Esophagus squamous epithelium (tissue), 5 donors: ENCODE measurements at places on chromosomes 2 and 18.
A peak's percentile ranks its signal among the peaks of the same experiment; 100 is the strongest.

- DNase-seq, result no peak
Measured at GRCh38 chr2:181679544-181679979, 755 bp downstream of the NEUROD1 start.

- DNase-seq, result no peak
Measured at GRCh38 chr2:68931149-68931711, 21.5 kb downstream of the GKN2 start.

DNA sequence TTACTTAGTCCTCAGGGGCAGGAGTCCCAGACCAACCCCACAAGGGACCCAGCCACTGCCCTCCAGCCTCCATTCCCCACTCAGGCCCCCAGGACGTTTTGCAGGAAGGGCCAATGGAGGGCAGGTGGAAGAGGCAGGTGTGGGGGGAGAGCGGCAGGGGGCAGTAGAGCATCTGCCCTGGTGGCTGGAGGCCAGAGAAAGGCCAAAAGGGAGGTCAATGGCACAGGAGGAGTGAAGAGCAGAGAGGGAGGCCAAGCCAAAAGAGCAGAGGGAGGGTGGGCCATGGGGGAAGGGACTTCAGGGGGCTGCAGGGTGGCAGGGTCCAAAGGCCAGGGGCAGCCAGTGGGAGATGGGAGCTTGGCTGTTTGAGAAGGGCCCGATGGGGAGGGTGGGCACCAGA is 17.3 kb upstream of the GPR55 start:
- DNase-seq, result no peak

DNA sequence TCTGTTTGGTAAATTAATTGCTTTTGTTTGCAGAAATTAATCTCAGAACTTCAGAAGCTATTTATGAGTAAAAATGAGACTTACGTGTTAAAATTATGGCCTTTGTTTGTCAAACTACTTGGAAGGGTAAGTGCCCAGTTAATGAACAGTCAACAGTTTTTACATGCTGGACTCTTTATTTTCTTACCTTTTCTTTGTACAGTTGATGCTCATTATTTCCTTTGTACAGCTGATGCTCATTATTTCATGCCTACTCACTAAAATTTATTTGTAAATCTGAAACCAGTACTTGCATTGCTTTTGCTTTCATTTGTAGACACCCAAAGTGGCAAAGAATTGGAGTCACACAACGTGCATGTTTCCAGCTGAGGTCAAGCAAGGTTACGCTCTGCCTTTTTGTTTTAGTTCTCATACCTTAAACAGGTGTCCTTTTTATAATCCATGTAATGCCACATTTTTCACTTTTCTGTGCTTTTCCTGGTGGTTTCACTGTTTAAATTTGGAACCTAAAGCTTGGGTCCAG is 13.3 kb downstream of the RIF1 start:
- DNase-seq, result no peak

GRCh38 chr2:189337656-189338055 is 103.6 kb upstream of the WDR75 start:
- DNase-seq, result no peak

DNA sequence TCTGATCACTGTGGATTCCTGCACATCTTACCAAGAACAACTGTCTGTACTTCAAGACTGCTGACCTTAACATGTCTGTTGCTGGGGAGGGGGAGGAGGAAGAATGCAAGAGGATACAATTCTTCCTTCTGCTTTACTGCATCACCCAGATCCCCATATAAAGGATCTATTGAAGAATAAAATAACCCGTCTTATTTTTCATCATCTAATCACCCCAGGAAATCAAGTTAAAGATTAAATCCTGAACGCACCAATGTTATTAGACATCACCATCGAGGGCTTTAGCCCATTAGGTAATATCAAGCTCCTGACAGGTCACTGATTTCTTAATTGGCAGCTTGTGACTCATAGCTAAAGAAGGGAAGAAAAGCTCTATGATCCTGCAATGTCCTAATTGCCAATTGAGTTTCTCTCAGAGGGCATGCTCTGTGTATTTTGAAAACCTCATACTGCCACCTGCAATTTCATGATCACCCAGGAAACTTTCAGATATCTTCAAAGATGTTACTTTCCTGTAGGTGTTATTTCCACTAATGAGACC is 75.4 kb upstream of the KCNE4 start:
- DNase-seq, result no peak

DNA sequence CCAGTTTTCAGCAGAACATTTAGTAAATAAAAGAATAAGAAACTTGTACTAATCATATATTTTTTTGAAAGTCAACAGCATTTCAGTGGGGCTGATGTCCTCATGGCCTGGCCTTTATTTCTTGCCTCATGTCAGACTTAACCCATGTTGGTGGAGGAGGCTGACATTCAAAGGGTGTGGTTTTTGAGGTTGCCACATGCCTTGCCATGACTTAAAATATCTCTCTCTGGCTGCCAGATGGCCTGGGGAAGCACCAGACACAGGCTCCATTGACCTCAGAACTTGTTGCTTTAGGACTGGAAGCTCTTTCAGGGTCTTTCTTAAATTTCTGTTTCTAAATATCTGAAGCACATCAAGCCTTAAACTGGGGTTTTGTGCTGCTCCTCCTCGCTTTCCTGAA is 32.5 kb upstream of the CD28 start:
- DNase-seq, result no peak

DNA sequence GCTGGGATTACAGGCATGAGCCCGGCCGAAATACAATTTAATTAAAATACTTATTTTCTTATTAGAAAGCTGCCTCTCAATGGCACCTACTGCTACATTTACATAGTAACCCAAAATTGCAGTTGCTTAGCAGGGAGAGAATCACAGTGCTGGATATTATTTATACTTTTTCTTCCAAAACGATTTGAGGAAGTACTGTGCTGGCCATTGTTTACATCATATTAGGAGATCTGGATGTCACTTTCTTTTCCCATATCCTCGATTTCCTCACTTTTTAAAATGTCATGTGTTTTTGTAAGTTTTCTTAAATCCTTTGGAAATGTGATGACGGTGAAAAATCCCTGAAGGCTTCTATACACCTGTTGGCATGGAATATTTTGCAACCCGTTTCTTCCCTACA is 3.4 kb upstream of the SP3 start:
- no peak for DNase-seq

DNA sequence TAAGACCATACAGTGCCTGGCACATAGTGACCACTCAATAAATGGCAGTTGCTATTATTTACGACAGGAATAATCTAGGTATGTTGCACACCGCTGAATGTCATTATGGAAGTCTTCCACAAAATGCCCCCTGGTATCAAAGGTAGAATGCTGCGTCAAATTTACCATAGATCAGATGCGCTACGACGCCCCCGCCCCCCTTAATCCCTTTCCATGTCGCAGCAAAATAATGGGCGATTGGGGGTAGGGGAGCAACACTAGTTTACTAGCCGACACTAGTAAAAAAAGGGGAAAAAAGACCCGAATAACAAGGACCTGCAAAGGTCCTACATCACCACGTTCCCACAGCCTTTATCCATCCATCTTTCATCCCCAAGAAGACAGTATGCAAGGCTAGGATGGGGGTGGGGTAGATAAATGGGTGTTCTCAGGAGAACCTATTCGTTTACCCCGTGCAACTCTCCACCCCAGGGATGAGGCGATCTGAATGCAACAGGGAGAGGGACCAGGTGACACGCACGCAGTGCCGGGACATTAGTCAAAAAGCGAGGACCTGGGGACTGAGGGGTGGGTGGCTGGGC is 455 bp downstream of the PREPL start:
- no peak for DNase-seq

DNA sequence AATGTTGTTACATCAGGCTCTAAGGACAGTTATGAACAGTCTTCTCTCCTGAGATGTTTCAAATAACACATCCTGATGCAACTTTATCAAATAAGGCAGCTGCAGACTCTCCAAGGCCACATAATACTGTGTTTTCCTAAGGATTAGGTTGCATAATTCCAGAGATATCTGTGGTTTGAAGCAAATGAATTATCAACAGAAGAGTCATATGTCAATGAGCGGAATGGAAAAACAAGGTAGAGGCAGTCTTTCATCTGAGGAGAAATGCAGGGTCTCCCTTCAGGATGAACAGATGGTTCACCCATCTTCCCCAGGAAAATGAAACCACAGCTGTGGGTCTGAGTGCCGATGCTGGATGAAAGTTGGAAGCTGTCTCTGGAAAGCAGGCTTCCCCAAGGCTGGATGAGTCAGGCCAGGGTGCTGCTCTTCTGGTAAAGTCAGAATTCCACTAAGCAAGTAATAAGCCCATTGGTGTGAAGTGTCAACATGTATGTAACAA is 22.2 kb downstream of the LYG1 start:
- no peak for DNase-seq

- DNase-seq, result no peak
Measured at GRCh38 chr18:7749510-7749981, 182.4 kb downstream of the PTPRM start.

DNA sequence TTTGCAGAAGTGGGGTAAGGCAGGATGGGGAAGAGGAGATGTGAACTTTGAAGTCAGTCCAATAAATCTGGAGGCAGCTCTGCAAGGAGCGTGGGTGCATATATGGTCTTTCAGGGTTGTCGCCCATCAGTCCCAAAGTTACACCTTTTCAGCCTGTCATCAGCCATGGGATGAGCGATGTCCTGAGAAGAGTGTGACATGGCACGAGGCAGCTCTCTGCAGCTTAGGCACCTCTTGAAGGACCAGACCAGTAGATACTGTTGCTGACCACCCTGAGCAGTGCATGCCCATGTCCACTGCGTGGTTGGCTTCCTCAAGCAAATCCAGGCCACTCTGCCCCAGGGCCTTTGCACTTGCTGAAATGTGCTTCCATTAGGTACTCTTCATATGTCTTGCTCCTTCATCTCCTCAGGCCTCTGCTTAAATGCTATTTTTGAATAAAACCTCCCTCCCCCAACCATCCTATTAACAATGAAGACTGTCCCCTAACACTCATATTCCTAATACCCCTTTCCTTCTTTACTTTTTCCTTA is 171.7 kb downstream of the ACTR3 start:
- DNase-seq, result no peak

- no peak for DNase-seq
Measured at GRCh38 chr18:60684843-60685513, 312.4 kb upstream of the MC4R start.

DNA sequence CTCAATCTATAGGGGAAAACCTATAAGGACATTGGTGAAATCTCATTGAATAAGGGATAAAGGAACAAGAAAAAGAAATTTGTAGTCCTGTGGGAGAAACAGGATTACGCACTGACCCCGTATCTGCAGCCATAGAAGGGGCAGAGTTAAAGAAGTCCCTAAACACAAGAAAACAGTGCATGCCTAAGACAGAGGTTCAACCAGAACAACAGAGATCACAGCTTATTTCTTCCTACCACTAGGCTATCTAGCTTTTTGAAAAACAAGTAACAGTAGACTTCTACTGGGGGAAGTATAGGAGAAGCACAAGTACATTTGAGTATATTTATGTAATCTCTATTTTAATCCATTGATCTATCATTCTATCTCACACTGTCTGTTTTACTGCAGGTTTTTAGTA is 485.2 kb upstream of the REG3G start:
- DNase-seq, result no peak

DNA sequence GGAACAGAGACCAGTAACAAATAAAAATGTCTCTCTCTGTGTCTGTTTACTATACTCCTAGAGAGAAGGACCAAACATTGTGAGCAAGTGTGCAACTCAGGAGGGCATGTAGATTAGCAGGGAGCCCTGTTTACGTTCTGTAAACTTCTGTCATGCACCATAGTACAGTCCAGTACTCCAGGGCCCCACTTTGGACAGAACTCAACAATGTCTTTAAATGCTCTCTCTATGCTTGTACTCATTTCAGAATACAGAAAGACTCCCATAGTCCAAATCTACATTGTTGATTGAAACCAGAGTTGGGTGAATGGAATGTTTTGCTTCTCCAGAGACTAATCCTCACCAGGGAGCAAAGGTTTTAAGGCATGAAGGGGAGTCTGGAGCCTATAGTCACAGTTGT is 934.8 kb downstream of the NRXN1 start:
- DNase-seq, result no peak

DNA sequence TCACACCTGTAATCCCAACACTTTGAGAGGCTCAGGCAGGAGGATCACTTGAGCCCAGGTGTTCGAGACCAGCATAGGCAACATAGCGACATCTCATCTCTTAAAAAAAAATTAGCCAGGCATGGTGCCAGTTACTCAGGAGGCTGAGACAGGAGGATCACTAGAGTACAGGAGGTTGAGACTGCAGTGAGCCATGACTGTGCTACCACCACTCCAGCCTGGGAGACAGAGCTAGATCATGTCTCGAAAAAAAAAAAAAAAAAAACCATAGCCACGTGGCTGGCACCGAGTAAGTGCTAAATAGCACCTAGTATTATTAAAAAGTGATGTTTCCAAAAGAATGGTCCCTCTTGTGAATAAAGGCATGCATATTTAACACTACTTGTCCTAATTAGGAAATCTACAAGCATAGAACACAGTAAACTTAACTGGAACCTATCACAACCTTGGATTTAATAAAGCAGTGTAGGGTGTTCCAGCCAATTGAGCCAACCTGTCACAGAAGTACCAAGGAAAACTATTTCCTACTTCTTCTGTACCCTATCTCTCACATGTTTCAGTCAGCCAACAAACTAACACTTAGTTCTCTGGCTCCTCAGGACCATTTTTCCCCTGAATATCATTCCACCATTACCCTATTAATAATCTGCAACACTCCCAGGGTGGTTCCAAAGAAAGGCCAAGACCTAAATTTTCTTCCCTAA is 8.8 kb downstream of the RAB1A start:
- DNase-seq, result no peak

GRCh38 chr2:197102231-197102630 is 175.7 kb upstream of the PGAP1 start:
- DNase-seq, result no peak

- DNase-seq, result no peak
Measured at GRCh38 chr2:158890296-158890905, 78.0 kb upstream of the TANC1 start.

DNA sequence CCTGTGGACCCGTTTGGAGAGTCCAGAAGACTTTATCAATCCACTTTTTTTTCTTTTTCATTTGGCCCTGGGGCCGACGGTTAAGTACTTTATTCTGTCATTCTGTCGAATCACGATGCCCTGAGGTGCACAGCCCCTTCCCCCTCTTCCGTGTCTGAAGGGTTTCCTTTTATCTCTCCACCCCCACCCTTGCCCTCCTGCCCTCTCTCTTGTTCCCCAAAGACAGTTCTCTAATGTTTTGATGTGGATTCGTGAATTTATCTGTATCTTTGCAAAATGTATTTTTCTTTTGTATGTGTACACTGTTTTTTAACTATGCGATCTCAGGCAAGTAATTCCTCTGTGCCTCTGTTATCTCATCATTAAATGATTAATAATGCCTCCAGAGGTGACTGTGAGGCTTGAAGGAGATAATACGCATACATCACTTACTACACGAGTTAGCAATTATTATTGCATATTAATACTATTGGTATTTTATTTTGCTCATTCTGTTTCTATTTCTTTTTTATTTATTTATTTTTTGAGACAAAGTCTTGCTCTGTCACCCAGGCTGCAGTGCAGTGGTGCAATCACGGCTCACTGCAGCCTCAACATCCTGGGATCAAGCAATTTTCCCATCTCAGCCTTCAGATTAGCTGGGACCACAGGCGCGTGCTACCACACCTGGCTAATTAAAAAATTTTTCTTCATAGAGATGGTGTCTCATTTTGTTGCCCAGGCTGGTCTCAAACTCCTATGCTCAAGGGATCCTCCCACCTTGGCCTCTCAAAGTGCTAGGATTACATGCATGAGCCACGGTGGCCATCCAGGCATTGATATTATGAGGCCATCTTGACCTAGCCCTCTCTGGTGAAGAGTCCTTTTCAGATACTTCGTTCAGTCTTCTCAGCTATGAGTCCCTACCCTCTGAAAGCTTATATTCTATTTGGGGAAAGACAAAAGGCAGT is 1.4 kb upstream of the CASP8 start:
- peak; percentile 7 for DNase-seq

- DNase-seq, result no peak
Measured at GRCh38 chr2:240143276-240143675, 2.8 kb upstream of the OTOS start.
